Lower lobe of right lung (tissue), 2 donors: ENCODE measurements at places on chromosomes 11 and 22.

- no peak for DNase-seq
Observed at GRCh38 chr11:102410382-102410784, 42.2 kb downstream of the TMEM123 start.

DNA sequence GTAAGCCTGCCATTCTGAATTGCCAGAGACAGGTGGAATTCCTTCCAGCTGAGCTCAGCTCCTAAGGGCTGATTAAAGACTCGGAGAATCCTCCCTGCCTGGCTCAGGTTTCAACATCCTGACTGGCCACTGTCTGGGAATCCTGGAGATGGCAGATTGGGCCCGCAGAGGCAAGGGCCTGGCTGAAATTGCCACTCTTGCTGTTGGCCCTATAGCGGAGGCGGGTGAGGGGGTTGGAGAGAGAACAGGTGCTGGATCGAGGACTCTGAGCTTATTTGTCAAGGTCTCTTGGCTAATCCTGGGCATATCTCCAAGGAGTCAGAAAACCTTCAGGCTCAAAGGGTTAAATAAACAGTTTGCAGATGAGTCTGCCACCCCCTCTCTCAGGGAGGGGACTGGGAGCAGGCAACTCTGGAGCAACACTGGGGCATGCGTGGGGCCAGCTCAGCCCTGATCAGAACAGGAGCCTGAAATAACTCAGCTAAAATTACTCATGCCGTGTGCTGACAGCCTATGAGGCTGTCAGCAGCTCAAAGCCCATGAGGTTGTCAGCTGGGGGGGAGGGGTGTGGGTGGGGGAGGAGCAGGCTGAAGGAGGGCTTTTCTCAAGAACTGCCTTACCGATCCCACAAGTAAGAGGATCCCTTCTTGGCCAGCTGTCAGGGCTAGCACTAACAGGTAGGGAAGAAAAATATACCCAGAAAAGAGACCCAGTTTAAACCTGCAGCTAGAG, 14.7 kb upstream of the MFRP start:
- DNase-seq, result peak; percentile 37

DNA sequence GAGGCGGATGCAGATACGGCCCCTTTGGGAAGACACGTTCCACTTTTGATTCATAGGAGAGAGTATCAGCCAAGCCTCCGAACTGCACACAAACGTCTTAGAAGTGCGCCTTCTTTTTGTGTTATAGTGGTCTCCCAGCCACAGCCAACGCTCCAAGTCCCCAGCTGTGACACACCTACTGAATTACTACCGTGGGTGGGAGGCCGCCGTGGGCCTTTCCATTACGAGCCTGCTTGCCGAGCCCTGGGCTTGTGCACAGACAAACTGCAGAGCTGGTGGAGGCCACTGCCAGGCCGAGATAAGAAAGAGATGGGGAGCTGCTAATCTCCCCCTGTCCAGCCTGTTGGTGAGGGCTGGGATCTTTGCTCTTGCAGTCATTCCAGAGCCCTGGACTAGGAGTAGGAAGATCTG, 761 bp downstream of the HMBS start:
- DNase-seq, result no peak

DNA sequence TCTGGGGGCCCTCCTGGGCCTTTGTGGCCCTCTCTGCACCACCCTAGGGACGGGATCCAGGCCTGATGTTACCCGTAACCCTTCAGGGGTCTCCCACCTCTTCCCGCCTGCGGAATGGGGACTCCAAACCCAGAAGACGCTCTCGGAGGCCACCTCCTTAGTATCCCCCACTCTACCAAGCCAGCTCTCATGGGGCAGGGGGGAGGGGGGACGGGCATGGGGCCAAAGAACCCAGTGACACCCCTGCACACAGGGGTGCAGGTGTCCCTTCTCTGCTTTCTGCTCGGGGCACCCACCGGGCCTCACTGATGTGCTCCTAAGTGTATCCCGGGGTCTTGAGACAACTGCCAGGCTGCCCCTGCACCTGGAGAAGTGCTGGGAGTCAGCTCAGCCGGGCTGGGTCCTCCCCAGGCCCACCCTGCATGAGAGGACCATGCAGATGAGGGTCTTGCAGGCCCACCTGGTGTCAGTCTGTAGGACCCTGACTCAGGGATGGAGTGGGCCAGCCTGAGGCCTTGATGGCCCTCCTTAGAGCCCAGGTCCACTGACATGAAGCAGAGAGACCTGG, 176.9 kb downstream of the IGLL1 start:
- DNase-seq, result peak; percentile 30

DNA sequence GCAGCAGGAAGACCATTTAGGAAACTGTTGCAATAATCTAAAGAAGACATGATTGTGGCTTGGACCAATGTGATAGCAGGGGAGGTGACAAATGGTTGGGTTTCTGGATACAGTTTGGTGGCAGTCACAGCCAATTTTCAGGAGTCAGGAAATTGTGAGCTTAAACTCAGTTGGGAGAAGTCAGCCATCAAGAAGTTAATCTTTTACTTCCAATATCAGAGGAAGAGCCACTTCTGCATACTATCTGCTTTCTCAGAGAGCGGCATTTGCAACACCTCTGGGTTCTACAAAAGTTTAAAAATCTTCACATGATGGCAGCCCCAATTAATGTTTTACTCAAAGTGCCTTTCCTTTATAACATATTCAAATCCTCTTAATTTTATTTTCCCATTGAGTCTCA, 33.7 kb upstream of the PDE3B start:
- DNase-seq, result no peak

DNA sequence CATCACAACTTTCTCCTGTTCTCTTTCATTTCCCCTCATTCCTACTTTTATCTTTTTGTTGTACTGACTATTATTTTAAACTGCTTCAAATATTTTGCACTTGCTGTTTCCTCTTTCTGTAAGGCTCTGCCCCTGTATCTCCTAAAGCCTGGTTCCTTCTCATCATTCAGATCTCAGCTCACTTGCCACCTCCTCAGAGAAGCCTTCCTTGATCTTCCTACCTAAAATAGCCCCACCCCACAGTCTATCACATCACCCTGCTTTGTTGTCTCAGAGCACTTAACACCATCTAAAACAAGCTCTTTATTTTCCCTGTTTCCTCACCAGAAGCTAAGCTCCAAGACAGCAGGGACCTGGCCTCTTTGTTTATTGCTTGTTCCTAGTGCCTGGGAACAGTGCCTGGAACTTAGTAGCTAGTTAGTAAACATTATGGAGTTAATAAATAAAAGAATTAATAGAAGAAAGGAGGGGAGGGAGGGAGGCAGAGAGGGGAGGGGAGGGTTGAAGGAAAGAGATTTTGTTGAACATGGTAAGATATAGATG, 2.5 kb upstream of the STK33 start:
- DNase-seq, result no peak

GRCh38 chr11:94934362-94934761, 39.0 kb downstream of the CWC15 start:
- DNase-seq, result no peak
